Activated T-helper 2 cell treated with anti-CD3 and anti-CD28 coated beads, Interferon-gamma antibody, Interleukin-2, Interleukin-4, amounts not matched to agents 10 μg/mL and 5 μg/mL and 100 μg/mL, durations not matched to agents 14 hours and 24 hours and 36 hours (primary cell): ENCODE measurements at places on chromosomes 6 and 20. TPM values are rescaled to one million over a fixed set of nuclear protein-coding genes. Genes with fewer than 3 reads are reported as not detected.

GRCh38 chr20:54152227-54153040 lies 21.4 kb downstream of the CYP24A1 start:
- DNase-seq, result no peak

DNA sequence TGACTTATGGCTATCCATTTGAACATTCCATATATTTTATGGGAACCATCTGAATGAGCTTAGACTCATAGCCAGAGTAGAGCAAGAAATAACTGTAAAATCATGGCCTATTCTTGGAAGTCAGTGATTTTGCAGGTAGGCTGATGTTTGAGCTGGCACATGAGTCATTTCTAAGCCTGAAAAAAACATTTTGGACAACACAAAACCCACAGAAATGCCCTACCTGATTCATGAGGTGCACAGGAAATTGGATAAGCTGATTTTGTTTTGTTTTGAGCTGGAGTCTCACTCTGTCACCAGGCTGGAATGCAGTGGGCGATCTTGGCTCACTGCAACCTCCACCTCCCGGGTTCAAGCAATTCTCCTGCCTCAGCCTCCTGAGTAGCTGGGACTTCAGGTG lies 443.0 kb downstream of the PKHD1 start:
- DNase-seq, result no peak

DNA sequence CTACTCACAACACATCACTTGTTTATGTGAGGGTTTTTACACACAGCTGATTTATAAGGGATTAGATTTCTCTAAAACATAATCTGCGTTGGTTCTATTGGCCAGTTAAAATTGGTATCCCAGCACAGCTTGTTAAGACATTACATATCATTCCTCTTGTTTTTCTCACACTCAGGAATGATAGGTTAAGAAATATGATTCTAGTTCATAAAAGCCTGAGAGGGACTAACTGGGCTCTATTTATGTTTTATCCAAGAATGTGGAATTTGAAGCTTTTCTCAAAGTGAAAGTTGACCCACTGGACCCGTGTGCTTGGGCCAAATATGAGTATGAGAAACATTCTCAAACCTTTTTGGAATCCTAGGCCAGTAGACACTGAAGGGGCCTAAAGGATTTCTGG lies 117.3 kb downstream of the TMEM170B start:
- DNase-seq, result no peak

DNA sequence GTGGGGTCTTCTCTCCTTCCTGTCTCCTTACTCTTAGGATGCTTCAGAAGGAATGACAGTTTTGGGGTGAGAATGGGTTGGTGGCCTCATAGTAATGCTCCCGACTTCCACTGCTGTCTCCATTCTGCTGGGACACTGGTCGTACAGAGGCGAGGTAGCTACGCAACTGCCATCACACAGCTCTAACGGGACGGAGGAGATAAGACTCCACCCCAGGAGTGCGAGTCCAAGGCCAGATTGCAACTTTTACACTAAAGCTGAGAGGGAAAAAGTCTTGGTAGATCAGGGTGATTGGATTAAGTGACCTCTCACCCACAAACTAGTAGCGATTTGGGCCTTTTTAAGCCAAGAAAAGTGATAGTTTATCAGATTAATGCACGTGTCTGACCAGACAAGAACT lies 1.8 kb upstream of the PRR18 start:
- DNase-seq, result no peak

DNA sequence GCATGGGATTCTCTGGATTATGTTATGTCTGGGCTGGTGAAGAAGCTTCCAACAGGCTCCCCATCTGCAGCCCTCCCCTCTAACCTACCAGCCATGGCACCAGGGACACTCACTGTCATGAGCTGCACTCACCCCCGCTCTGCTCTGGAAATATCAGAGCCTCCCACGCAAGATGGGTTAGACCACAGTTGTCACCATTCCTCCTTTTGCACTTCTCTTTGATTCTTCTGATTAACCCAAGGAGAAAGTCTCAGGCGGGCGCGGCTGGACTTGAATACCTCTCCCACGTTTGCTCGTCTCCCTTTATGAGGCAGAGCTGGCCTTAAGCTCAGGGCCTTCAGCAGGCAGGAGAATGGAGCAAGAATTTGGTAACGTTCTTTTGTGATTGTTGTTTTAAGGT lies 128.1 kb downstream of the CEBPB start:
- DNase-seq, result no peak

DNA sequence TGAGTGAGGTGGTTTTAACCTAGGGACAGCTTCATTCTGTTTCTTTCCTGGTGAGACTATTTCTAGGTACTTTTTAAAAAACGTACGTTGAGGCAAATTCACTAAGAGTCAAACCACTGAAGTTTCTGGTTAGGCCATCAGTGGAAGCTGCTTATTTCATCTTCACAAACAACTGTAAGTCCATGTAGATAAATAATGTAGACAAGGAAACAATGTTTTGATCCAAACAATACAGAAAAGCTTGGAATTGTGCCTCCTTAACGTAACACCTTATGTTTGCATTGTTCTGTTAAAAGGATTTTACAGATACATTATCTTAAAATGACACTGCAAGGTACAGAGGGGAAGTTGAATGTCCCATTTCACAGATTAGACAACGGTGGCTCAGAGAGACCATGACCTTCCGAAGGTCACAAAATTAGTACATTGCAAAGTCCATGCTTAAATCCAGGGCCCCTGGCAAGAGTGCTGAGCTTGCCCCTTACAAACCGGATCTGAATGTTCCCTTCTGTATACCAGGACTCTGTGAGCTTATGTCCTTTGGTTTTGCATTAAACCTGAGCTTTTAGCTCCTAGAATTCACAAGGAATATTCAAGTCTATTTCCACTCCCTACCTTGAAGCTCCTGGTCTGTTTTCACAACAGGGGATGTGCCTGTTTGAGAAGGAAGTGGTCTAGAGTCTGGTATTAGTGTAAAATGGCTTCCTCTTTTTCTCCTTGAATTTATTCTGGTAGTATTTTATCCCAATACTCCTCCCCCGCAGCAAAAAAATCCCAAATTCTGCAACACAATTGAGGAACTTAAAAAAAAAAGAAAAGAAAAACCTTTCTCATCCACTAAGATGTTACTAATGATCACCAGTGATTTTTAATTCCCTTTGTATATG lies 28.9 kb upstream of the ZNF217 start:
- no peak for DNase-seq

DNA sequence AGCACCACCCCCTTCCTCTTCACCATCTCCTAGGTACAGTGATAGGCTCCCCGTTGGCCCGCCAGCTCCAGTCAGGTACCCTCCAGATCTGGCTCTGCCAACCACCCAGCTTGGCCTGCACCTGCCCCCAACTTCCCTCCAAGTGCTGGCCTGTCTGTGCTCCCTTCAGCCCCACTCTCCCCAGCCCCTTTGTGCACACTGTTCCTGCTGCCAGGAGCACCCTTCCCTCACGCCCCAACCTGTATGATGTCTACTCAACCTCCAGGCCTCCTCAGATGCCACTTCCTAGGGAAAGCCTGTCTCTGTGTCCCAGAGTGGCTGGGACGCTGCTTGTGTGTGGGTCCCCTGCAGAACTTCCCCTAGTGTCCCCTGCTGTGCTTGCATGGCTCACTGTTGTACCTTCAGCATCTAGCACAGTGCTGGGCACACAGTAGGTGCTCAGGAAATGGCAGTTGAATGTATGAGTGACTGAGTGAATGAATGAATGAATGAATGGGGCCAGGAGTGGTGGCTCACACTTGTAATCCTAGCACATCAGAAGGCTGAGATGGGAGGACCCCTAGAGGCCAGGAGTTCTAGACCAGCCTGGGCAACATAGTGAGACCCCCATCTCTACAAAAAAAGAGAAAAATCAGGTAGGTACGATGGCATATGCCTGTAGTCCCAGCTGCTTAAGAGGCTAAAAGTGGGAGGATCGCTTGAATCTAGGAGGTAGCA lies 3.0 kb downstream of the ZBP1 start:
- peak; percentile 6 for DNase-seq

Gene SAMD5
- total RNA-seq, result 0.48 and 0.67 TPM in 2 replicates

Gene PRPH2
- not detected in 2 replicates for total RNA-seq
